ENCODE measurements at places on chromosomes 16 and 17.

GRCh38 chr16:3460121-3460520, 16.6 kb downstream of the NAA60 start:
- no peak for DNase-seq

DNA sequence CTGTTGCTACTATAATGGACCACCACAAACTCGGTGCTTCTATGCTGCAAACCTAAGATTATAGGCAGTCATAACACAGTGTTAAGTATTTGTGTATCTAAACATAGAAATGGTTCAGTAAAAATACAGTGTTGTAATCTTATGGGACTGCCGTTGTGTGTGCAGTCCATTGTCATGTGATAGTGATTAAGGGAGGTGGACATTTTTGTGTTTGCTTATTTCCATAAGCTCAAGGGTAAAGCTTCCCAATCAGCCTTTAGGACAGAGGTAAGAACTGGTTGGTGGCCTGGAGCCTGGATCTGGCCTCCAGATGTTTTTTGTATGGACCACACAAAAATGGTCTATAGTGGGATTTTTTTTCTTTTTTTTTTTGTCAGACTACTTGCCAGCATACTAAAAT, 29.9 kb downstream of the WWOX start:
- DNase-seq: no peak

- DNase-seq: no peak
These were observed 434 bp upstream of the CPSF4L start for GRCh38 chr17:73261952-73262675.

DNA sequence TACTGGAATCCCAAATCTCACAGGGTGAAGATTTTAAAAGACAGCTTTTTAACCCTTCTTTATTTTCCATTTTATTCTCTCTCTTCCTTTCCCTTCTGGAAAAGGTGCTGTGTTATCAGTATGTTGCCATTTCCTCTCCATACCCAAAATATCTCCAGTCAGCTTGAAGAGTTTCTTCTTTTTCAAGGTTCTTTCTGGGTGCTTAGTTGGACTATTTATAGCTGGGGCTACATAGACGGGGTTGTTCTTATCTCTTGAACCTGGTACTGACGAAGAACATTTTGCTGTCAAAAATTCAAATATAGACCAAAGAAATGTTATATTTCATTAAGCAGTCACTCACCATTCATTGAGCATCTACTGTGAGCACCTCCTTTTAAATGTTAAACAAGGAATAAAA, 48.6 kb downstream of the IST1 start:
- DNase-seq: no peak

DNA sequence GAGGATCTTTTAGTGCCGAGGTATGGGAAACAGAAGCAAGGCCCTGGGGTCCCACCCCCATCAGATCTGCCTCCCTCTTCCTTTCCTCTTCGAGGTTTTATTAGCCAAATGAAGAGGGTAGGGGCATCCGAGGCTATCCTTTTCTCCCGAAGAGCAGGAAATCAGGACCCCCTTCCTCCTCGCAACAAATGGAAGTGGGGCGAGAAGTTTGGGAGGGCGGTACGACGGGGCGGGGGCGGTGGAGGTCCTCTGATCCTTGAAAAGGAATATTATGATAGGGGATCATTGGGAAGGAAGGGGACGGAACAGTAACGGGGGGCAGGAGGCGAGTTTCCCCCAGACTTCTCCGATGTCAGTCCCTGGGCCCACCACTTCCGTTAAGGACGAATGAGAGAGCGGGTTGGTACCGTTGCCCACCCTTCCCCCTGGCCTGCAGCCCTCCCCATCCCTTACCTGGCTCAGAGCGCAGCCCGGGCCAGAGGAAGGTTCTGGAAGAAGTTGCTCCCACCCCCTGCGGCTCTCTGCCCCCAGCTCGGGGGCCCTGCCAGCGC, 309 bp downstream of the FOXJ1 start:
- no peak for DNase-seq

DNA sequence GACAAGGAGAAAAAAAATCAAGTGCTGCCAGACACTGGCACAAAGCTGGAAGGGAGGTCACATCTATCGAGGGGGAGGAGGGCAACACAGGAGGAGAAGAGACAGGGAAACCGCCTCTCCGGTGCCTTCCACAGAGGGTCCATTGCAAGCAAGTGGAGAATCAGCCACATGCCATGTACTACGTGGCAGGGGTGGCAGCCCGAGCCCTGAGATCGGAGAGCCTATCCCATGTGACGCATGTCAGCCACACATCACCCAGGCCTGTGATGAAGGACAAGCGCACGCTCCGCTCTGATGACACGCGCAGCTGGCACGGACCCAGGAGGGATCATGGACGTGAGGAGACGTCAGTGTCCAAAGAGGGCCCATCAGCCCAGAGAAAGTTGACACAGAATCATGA, 30.1 kb downstream of the ADCY9 start:
- DNase-seq: no peak

DNA sequence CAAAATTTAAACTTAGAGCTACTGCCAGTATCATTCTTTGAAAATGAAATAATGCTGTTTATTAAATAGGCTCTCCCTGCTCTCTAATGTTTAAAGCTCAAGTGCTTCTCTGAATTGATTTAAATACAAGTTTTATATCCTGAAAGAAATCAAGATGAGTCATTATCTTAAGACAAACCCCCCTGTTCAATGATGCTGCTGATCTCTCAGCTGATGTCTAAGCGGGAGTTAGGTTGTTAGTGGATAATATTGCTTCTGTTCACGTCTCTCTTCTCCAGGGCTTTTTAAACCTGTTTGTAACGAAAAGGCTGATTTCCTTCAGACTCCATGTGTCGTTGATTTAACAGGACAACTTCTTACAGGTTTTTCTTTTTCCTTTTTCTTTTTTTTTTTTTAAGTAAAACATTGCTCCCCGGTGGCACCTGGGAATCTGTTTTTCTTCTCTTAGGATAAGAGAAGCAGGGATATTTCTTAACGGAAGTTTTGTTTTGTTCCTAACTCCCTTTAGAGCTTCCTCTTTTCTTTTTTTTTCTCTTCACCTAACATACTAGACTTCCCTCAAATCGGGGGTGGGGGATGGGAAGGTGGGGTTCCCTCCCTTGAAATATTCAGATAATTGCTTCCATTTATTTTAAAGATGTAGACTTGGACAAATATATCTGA, 807 bp upstream of the LYRM9 start:
- DNase-seq: no peak

- no peak for DNase-seq
These were observed 5.8 kb downstream of the ADCY7 start for GRCh38 chr16:50272111-50272571.

- peak; percentile 63 for DNase-seq
These were observed at the start of gene CDK5R1 for GRCh38 chr17:32486701-32487472. Gene CDK5R1 (plus strand): TSS chr17:32486993. CDS start chr17:32487621, 628 bp downstream.

GRCh38 chr16:79728923-79729240, 128.3 kb upstream of the MAF start:
- DNase-seq: no peak

- no peak for DNase-seq
These were observed 82.0 kb upstream of the ZNF423 start for GRCh38 chr16:49937886-49938285.

DNA sequence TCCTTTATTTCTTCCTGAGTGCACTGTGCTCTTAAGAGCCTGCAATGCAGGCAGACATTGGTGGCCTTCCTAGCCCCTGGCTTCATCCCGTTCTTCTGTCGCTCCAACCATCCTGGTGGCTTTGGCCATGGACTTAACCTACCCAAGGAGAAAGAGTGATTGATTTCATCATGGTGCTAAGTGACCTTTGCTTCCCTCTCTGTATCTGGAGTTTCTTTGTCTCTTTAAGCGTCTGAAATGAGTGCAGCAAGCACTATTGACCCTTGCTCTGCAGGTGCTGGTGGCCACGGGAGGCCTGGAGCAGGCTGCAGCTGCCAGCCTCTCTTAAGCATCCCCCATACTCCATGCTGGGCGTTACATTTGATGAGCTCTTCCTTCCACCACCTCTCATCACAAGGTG, 60.5 kb downstream of the RAP1GAP2 start:
- DNase-seq: no peak

DNA sequence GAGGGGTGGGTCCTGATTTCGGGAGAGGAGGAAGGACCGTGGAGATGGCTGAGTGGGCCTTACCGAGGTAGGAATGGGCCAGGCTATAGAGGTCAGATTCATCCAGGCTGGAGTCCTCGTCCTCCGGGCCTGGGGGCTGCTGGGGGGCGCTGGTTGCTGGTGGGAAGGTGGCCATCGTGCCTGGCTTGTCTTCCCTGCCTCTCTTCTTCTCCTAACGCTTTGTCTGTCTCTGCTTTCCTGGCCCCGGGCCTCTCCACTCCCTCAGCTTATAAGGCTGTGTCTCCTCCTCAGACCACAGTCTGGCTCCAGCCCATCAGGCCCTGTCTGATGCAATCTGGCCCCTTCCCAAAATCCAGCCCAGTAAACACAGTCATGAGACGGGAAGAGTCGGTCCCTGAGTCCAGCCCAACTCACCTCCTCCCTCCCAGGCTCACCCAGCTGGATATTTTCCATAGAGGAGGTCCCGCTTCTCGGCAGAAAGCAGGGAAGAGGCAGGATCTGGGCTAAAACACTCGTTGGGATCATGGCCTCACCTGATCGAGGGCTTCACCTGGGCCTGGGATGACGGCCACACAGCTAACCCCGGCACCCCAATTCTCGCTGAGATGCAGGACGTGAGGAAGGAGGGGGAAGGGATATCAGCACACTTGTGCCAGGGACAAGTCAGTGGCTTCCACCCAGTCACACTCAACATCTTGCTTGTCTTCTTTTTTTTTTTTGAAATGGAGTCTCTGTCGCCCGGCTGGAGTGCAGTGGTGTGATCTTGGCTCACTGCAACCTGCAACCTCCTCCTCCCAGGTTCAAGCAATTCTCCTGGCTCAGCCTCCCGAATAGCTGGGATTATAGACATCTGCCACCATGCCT, at the start of gene NUPR1:
TSS of gene NUPR1 (minus strand) at position 242 of the 864 bp plus-strand sequence. CDS start at position 175, 67 bp downstream.
- no peak for DNase-seq

DNA sequence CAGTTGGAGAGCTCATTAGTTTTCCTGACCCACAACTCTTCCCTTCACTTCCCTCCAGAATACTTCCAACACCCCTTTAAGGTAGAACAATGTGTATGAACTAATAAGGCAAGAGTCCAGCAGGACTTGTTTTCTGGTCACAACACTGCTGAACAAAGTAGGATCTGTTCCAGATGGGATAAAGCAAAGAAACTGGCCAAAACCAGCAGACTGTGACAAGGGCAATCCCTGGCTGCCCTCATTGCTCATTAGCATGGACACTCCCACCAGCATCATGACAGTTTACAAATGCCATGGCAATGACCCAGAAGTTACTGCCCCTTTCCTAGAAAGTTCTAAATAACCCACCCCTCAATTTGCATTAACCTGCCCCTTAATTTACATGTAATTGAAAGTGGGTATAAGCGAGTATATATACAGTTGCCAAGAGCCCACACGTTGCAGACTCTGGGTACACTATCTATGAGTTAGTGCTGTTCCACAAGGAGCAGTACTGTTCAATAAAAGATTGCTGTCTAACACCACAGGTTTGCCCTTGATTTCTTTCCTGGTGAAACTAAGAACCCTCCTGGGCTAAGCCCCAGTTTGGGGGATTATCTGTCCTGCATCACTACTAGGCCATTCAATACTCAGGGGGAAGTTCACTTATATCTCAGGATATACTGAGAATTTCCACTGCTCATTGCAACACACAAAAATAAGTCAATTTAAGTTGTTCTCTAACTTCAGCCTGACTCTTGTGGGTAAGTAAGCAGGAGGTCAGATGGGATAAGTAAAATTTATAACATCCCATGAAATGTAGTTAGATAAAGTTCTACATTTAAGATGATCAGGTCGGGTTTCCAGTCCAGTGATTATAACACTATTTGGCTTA, 82.3 kb downstream of the SSH2 start:
- no peak for DNase-seq

GRCh38 chr16:2946649-2947048, 17.4 kb upstream of the KREMEN2 start:
- no peak for DNase-seq

DNA sequence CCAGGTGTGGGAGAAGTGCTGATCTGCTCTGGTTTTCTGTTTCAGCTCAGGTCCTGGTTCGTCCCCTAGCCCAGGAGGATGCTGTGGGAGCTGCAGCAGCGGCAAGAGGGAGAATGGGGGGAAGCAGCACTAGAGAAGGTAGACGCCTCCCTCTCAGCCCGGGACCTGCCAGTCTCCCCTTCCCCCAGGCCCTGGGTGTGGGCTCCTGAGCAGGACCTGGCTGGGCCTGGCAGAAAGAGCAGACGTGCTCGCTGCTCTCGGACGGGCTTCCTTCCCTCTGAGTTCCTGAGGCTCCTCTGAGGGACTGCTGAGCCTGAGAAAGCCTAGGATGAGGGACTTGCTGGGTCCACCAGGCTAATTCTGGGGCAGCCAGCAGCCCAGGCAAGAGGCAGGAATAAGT, 3.1 kb downstream of the PRCD start:
- no peak for DNase-seq

GRCh38 chr17:67751101-67752074, 33.7 kb downstream of the NOL11 start:
- no peak for DNase-seq

DNA sequence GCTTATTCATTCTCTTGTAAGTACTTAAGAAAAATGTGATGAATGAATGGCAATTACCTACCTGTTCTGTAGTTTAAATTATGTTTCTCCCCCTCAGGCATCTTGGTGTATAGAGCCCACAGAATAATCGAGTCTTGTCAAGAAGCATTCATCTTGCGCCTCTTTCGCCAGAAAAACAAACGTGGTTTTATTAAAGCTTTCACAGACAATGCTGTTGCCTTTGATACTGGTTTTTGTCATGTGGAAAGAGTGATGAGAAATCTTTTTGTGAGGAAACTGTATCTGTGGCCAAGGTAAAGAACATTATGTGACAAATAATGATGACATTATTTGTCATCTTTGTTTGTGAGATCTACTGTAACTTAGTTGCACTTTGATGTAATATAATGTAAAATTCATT, 6.5 kb downstream of the ERCC4 start:
- DNase-seq: no peak
